Brain (organoid and tissue), 16 donors: ENCODE measurements at places on chromosomes 1 and 21.
A peak's percentile ranks its signal among the peaks of the same experiment; 100 is the strongest.

GRCh38 chr1:154193821-154194220, 1.9 kb upstream of the TPM3 start:
- no peak for DNase-seq

- no peak for DNase-seq
These were observed 29.6 kb downstream of the KIAA0040 start for GRCh38 chr1:175162955-175163354.

DNA sequence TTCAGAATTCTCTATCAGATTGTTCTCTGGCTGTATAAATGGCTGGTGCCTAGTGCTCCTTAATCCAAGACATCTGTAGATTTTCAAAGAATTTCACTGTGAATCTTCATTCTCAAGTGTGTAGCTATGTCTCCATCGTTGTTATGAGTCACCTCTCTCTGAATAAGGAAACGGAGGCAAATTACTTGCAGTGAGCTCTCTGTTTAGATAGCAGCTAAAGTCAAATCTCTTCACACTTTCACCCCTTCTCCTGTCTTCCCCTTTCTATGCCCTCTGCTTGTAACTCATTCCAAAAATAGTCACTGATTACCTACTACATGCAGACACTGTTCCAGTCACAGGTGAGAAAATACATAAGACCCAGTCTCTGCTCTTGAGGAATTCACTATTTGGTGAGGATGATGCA, 39.7 kb downstream of the CHML start:
- DNase-seq = no peak

GRCh38 chr1:153430166-153430553, 13.8 kb downstream of the S100A7A start:
- DNase-seq = no peak

GRCh38 chr1:160942926-160943325, 11.7 kb downstream of the ITLN2 start:
- peak; percentile 12 for DNase-seq
